GM23338 (cell line): ENCODE measurements at places on chromosomes 13 and 19. TPM values are rescaled to one million over a fixed set of nuclear protein-coding genes. Genes with fewer than 3 reads are reported as not detected.

- DNase-seq: no peak
- no peaks in the 10 kb centered on the region for H3K27me3 ChIP-seq
Measured at GRCh38 chr19:7191946-7192691, 102.1 kb downstream of the INSR start.

- H3K27me3 ChIP-seq: 0 out of 2 replicates have a peak, but pooled peaks cover 2% of the 10 kb centered on the region
- H3K27ac ChIP-seq: no peak overlapping the region
- H3K4me1 ChIP-seq: peaks cover 7% of the 10 kb centered on the region
- H3K36me3 ChIP-seq: no peaks in the 10 kb centered on the region; the same call in 1 of the 2 replicates
- 0 out of 2 replicates have a peak overlapping the region, but pooled peaks have one; percentile 30 for H3K4me3 ChIP-seq
Measured at GRCh38 chr19:7685546-7686445, 5.2 kb downstream of the TRAPPC5 start.

DNA sequence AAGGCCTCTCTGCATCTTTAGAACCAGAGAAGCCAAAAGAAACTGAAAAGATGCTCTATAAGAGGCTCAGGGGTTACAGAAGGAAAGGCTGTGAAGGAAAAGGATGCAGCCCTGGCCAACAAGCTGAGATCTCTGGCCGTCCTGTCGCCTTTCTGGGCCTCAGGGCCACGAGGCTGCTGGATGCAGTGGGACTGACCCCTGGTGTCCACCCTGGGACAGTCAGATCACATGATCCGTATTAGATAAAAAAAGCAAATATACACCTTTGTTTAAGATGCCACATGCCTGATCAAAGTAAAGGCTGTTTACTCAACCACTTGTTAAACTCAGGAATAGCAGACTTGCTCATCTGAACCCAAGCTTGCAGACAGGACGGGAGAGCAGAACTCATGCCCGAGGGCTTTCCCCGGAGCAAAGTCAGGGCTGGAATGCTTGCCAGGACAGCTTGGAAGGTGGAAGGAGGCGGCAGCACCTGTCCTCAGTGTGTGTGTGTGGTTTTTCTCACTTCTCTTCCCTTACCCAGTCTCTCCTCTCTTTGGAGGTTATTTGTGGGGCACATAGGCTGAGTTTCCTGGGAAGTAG, 206.5 kb upstream of the TSHZ3 start:
- no peak overlapping the region for H3K4me3 ChIP-seq
- no peaks in the 10 kb centered on the region; the same call in 1 of the 2 replicates for H3K4me1 ChIP-seq
- no peak overlapping the region for H3K27ac ChIP-seq

GRCh38 chr13:41056826-41057711, 4.2 kb upstream of the WBP4 start:
- H3K4me1 ChIP-seq: peaks cover 8% of the 10 kb centered on the region; the same call in 1 of the 2 replicates
- DNase-seq: no peak
- H3K27me3 ChIP-seq: no peaks in the 10 kb centered on the region
- H3K36me3 ChIP-seq: no peaks in the 10 kb centered on the region

DNA sequence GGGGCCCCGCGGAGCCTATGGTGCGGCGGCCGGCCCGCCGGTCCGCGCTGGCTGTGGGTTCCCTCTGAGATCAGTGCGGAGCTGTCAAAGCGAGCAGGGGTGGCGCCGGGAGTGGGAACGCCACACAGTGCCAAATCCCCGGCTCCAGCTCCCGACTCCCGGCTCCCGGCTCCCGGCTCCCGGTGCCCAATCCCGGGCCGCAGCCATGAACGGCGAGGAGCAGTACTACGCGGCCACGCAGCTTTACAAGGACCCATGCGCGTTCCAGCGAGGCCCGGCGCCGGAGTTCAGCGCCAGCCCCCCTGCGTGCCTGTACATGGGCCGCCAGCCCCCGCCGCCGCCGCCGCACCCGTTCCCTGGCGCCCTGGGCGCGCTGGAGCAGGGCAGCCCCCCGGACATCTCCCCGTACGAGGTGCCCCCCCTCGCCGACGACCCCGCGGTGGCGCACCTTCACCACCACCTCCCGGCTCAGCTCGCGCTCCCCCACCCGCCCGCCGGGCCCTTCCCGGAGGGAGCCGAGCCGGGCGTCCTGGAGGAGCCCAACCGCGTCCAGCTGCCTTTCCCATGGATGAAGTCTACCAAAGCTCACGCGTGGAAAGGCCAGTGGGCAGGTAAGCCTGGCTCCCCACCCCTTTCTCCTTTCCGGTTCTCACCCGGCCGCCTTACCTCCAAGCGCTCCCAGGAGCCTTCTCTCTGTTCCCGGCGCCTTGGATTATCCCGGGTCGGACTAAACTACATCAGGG, at the start of gene PDX1:
Gene PDX1 (plus strand): TSS at position 67 of the 743 bp plus-strand sequence. CDS start 139 bp downstream, at position 206.
- no peak within 1 kb of the TSS for H3K27ac ChIP-seq
- peaks cover 55% of the 10 kb centered on the region for H3K4me1 ChIP-seq
- H3K27me3 ChIP-seq: peaks cover 100% of the 10 kb centered on the region
- peak; percentile 83 for DNase-seq
- peak within 1 kb of the TSS; percentile 50 for H3K4me3 ChIP-seq
- H3K36me3 ChIP-seq: no peaks in the 10 kb centered on the region

- H3K36me3 ChIP-seq: no peaks in the 10 kb centered on the region
- no peak overlapping the region for H3K4me3 ChIP-seq
- H3K4me1 ChIP-seq: peaks cover 5% of the 10 kb centered on the region; the same call in 1 of the 2 replicates
- H3K27me3 ChIP-seq: no peaks in the 10 kb centered on the region
Measured at GRCh38 chr13:72823724-72824123, 41.8 kb downstream of the PIBF1 start.

DNA sequence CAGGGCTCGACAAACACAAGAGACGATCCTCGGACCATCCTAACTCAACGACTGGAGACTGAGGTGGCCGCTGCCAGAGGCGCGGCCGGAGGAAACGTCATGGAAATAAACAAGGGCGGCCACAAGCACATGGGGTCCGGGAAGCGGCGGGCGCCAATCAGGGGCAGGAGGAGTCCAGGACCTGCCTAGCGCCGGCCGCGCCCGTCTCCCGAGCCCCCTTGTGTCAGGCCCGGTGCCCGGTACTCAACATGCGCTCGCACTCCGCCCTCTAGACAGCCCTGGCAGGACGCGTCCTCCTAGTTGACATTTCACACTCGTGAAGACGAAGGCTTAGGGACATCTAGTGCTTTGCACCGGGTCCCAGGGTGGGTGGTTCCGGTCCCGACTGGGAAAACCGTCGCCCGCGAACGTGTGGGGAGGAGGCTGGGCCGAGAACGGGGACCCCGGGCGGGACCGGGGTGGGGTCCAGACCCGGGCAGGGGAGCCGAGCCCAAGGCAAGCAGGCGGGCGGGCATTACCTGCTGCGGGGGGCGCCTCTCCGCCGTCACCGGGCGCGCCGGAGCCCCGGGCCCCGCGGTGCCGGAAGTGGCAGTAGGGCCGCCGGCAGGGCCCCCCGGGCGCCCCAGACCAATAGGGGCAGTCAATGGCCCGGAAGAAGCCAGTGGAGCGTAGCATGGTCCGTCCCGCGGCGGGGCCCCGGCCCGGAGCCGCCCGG, 442 bp downstream of the REXO1 start:
- H3K27me3 ChIP-seq: no peaks in the 10 kb centered on the region
- peak; percentile 76 for DNase-seq
- H3K36me3 ChIP-seq: no peaks in the 10 kb centered on the region
- peaks cover 3% of the 10 kb centered on the region; the same call in 1 of the 2 replicates for H3K4me1 ChIP-seq

GRCh38 chr19:40829205-40829604, 21.0 kb downstream of the CYP2A6 start:
- no peak overlapping the region for H3K4me3 ChIP-seq
- H3K36me3 ChIP-seq: no peaks in the 10 kb centered on the region
- H3K4me1 ChIP-seq: no peaks in the 10 kb centered on the region
- no peak for DNase-seq
- no peaks in the 10 kb centered on the region for H3K27me3 ChIP-seq
- H3K27ac ChIP-seq: no peak overlapping the region

GRCh38 chr13:102405499-102406100, 3.8 kb upstream of the FGF14 start:
- no peak overlapping the region for H3K27ac ChIP-seq
- peak; percentile 70 for DNase-seq
- H3K36me3 ChIP-seq: no peaks in the 10 kb centered on the region
- H3K4me3 ChIP-seq: no peak overlapping the region

- H3K27ac ChIP-seq: no peak overlapping the region
- H3K36me3 ChIP-seq: no peaks in the 10 kb centered on the region
- peaks cover 27% of the 10 kb centered on the region for H3K4me1 ChIP-seq
- DNase-seq: peak; percentile 59
- peak overlapping the region; percentile 23; the same call in 1 of the 2 replicates for H3K4me3 ChIP-seq
Measured at GRCh38 chr13:27927444-27928352, 7.9 kb downstream of the PDX1 start.

DNA sequence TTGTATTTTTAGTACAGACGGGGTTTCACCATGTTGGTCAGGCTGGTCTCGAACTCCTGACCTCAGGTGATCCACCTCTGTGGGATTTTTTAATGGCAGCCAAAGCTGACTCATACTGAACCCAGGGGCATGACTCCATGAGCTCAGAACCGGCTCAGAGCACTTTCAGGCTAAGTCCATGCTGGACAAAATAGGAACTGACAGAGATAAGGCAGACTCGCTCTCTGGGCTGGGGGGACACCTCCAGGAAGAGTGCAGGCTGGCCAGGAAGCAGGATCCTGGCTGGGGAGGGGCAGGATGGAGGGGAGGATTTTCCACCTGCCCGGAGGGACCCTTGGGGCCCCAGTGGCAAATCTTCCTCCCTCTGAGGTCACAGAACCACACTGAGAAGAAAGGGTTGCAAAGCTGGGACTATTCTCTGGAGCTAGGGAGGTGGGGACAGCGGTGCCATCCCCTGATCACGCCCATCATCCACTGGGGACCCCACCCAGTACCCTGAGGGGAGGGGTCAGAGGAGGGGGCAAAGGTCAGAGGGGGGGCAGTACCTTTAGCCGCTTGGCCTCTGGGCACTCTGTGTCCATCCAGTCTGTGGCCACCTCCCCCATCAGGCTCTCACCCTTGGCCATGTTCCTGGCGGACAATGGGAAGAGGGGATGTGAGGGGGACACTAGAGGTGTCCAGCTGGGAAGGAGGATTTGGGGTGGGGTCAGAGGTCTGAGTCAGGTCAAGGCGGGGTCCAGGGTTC, 31.1 kb downstream of the NOTCH3 start:
- no peaks in the 10 kb centered on the region for H3K4me1 ChIP-seq
- H3K36me3 ChIP-seq: peaks cover 27% of the 10 kb centered on the region
- H3K4me3 ChIP-seq: no peak overlapping the region
- no peak for DNase-seq
- no peak overlapping the region for H3K27ac ChIP-seq

DNA sequence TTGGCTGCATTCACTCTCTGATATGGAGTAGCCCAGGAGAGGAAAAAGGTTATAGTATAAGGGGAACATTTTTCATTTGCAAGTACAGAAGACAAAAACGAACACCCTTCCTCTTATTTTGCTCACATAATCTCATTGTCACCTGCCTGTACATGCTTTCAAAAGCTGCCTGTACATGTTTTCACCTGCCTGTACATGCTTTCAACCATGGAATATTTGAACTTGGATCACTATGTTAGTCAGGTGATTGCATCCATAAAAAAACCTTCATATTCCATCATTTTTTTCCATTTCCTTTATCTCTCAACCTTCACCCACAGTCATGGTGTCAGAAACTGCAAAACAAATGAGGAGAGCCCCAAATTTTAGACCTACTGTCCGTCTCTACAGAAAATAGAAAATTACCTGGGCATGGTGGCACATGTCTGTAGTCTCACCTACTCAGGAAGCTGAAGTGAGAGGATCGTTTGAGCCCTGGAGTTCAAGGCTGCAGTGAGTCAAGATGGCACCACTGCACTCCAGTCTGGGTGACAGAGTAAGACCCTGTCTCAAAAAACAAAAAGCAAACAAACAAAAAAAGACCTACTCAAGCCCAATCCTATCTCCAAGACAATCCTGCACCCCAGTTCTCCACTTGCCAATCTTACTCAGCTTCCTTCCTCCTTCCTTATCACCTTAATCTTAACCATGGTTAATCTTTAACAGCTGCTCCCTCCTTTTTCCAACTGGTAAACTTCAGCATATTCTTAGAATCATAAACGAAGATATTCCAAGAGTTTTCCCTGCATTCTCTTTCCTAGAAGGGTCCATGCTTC, 11.6 kb downstream of the IGFL2 start:
- H3K27me3 ChIP-seq: no peaks in the 10 kb centered on the region
- no peak overlapping the region for H3K4me3 ChIP-seq
- H3K4me1 ChIP-seq: no peaks in the 10 kb centered on the region
- DNase-seq: no peak
- no peak overlapping the region for H3K27ac ChIP-seq
- H3K36me3 ChIP-seq: no peaks in the 10 kb centered on the region

- no peaks in the 10 kb centered on the region for H3K36me3 ChIP-seq
- no peak overlapping the region for H3K4me3 ChIP-seq
- no peak for DNase-seq
- H3K27me3 ChIP-seq: no peaks in the 10 kb centered on the region
- H3K4me1 ChIP-seq: no peaks in the 10 kb centered on the region
- H3K27ac ChIP-seq: no peak overlapping the region
Measured at GRCh38 chr13:63605962-63606361, 2190.3 kb upstream of the PCDH20 start.

- H3K27me3 ChIP-seq: no peaks in the 10 kb centered on the region
- no peak for DNase-seq
- H3K27ac ChIP-seq: no peak overlapping the region
- H3K4me1 ChIP-seq: peaks cover 10% of the 10 kb centered on the region
- H3K4me3 ChIP-seq: no peak overlapping the region
- H3K36me3 ChIP-seq: no peaks in the 10 kb centered on the region
Measured at GRCh38 chr13:23322353-23323336, 110.9 kb downstream of the SACS start.

GRCh38 chr13:26873386-26873698, 112.8 kb upstream of the GPR12 start:
- H3K4me3 ChIP-seq: no peak overlapping the region
- H3K27ac ChIP-seq: no peak overlapping the region
- 0 out of 2 replicates have a peak, but pooled peaks cover 8% of the 10 kb centered on the region for H3K36me3 ChIP-seq
- no peaks in the 10 kb centered on the region for H3K27me3 ChIP-seq
- H3K4me1 ChIP-seq: peaks cover 16% of the 10 kb centered on the region

GRCh38 chr19:8158411-8159074, 9.2 kb upstream of the FBN3 start:
- peak; percentile 97 for DNase-seq
- H3K36me3 ChIP-seq: no peaks in the 10 kb centered on the region
- H3K4me1 ChIP-seq: no peaks in the 10 kb centered on the region; the same call in 1 of the 2 replicates
- H3K27me3 ChIP-seq: no peaks in the 10 kb centered on the region

- H3K4me1 ChIP-seq: peaks cover 25% of the 10 kb centered on the region
- no peak overlapping the region for H3K4me3 ChIP-seq
- no peak overlapping the region for H3K27ac ChIP-seq
- no peaks in the 10 kb centered on the region for H3K36me3 ChIP-seq
- DNase-seq: no peak
Measured at GRCh38 chr19:46907880-46908279, 47.1 kb downstream of the ARHGAP35 start.

Gene FKRP
- polyA plus RNA-seq: 8.9 and 11.5 TPM in 2 replicates

Gene CABP5
- not detected in 2 replicates for polyA plus RNA-seq

Gene MEDAG
- polyA plus RNA-seq: 2.0 and 2.2 TPM in 2 replicates

Gene KLF2
- 0.43 TPM in 1 of 2 replicates, not detected in the other for polyA plus RNA-seq

Gene PROZ
- polyA plus RNA-seq: 0.21 and 0.53 TPM in 2 replicates

Gene HSPB6
- 3.2 and 3.9 TPM in 2 replicates for polyA plus RNA-seq

Gene KPTN
- 26.2 and 31.1 TPM in 2 replicates for polyA plus RNA-seq

Gene PSG6
- polyA plus RNA-seq: 0.16 TPM in 1 of 2 replicates, not detected in the other

Gene TJP3
- polyA plus RNA-seq: 14.1 and 18.2 TPM in 2 replicates

Gene KCNK6
- 9.0 and 9.4 TPM in 2 replicates for polyA plus RNA-seq
